Activated CD4-positive, alpha-beta T cell treated with anti-CD3 and anti-CD28 coated beads, Interleukin-2, amount 50 U/mL, for 1 hour (primary cell): ENCODE measurements at places on chromosomes 12 and 14.

DNA sequence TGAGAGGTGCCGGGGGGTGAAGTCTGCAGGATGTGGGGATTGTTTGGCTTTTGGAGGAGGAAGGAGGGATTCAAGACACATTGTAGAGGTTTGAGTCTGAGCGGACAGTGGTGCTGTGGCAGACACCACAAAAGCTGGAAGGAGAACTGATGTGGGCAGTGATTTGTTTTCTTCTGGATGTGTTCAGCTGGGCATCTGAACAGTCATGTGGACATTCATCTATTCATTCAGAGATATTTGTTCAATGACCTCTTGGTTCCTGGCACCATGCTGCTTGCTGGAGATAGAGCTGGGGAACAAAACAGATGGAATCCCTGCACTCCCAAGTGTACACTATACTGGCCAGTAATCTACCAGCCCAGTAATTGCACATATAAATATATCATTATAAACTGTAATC, 64.0 kb downstream of the PTPN11 start:
- no peak for DNase-seq

DNA sequence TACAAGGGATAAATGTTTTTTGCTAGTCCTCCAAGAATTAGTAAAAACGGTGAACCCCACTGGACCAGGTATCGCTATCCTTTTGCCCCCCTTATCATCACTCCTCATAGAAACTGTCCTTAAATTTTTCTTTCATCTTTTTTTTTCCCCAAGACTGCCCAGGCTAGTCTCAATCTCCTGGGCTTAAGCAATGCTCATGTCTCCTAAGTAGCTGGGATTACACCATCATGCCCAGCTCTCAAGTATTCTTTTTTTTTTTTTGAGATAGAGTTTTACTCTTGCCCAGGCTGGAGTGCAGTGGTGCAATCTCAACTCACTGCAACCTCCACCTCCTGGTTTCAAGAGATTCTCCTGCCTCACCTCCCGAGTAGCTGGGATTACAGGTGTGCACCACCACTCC, 9.7 kb downstream of the IRF2BPL start:
- DNase-seq = no peak

- DNase-seq = no peak
These were observed 7.0 kb downstream of the AMN start for GRCh38 chr14:102929241-102930137.

- DNase-seq = no peak
These were observed 6.5 kb downstream of the KRT5 start for GRCh38 chr12:52513736-52514135.

- DNase-seq = no peak
These were observed 38.3 kb downstream of the NIN start for GRCh38 chr14:50792634-50793068.
